ENCODE measurements at places on chromosomes 2 and 18. TPM values are rescaled to one million over a fixed set of nuclear protein-coding genes. Genes with fewer than 3 reads are reported as not detected.

Gene GALR1
- total RNA-seq, result 0.06 TPM

DNA sequence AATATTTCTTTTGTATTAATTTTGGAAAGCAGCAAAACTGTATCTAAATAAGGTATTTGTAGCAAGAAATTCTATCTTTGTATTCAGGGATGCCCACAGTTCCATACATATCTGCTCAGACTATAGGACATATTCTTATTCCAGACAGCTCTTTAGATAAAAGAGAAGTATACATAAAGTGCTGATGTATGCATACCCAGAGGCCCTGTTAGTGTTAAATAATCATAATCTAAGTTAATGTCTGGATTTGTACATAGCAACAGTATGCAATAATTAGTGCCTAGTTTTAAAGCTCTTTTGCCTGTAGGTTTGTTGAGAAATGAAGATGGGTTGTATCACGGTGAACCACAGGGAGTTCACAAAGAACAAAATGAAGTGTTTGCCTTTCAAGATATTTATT lies 428.0 kb upstream of the RGPD4 start:
- DNase-seq, result no peak

Gene DTNA
- total RNA-seq, result 23.5 TPM

Gene TLX2
- total RNA-seq, result 0.51 TPM

GRCh38 chr2:603869-604268 lies 73.3 kb downstream of the TMEM18 start:
- DNase-seq, result no peak

GRCh38 chr2:226661789-226662545 lies 137.7 kb downstream of the IRS1 start:
- DNase-seq, result no peak

DNA sequence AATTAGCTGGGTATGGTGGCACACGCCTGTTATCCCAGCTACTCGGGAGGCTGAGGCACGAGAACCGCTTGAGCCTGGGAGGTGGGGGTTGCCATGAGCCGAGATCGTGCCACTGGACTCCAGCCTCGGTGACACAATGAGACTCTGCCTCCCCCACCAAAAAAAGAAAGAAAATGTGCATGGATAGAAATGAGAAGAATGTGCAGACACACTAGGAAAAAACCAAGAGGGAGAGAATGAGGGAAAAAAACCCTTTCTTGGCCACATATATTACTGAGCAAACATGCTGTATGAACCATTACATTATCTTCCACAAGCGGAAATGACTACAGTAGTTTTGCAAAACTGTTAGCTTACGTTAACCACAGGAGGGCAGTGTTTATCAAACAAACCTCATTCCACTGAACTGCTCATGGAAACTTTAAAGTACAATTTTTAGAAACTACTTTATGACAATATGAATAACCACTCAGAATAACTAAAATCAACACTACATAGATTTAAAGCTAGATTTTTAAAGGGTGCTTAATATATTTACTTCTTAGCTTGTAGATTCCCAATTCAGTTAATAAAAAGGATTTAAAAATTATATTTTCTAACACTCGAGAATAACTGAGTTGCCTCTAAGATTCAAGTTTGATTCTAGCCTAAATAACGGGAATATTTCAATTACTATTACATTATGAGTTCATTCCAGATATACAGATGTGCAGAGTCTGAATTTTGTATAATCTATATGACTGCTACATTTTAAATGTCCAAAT lies 26.4 kb downstream of the ASXL2 start:
- DNase-seq, result no peak

GRCh38 chr2:24766609-24767008 lies 26.6 kb downstream of the PTRHD1 start:
- no peak for DNase-seq

Gene GDF7
- 0.73 TPM for total RNA-seq

Gene ALKAL2
- 3.0 TPM for total RNA-seq

DNA sequence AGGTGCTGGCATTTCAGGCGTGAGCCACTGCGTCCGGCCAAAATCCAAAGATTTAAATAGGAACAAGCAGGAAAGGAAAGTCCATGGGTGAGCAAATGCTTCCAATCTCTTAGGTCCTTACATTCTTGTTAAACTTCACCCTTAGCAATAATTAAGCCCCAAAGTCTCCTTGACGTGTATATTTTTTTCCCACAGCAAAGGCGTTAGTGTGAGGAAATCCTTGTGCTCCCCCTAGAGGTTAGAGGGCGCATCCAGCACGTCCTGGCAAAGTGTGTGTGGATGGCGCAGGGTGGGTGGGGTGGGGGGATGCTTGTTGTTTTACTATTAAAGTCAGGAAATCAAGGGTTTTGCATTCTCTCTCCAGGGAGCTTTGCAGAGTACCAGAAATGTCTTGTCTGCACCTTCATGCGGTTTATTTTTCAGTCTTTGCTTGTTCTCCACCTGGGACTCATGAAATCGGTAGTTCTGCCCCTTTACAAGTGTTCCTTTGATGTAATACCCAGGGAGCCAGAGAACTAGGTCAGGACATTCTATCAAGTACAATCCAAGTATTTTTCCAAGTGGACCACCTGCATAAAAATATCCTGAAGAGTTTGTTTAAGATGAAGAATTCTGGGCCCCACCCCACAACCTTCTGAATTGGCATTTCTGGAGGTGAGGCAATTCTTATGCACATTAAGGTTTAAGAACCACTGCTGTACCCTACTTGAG lies 22.2 kb upstream of the ITSN2 start:
- DNase-seq, result peak; percentile 70

GRCh38 chr2:46015671-46016070 lies 281.5 kb upstream of the EPAS1 start:
- no peak for DNase-seq

Gene CCDC68
- total RNA-seq, result 32.5 TPM

DNA sequence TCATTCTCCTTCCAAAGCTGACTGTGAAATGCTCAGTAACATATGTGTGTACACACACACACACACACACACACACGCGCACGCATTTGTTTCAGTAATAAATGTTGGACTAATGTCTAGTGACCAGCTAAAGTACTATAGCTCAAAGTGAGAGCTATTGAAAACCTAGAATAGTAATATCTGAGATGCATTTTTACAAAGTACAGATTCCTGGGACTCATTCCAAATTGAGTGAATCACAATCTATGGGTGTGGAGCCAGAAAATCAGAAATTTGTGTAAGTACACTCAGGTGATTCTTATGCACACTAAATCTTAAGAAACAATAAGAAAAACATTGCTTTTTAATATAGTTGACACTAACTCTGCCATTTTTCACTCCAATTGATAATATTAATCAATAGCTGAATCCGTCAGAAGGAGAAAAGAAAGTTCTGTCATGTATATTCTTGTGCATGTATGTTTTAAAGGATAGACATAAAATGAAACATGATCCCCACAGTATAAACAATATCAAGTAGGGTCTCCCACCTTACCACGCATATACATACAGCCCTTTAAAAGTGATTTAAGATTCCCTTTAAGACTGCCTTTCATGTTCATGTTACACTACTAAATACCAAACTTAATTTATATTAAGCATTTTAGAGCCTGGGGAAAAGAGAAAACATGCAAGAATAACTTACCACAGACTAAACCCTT lies 123.5 kb downstream of the ATAD2B start:
- DNase-seq, result peak; percentile 22

GRCh38 chr2:28361991-28362710 lies 30.5 kb upstream of the FOSL2 start:
- DNase-seq, result no peak

DNA sequence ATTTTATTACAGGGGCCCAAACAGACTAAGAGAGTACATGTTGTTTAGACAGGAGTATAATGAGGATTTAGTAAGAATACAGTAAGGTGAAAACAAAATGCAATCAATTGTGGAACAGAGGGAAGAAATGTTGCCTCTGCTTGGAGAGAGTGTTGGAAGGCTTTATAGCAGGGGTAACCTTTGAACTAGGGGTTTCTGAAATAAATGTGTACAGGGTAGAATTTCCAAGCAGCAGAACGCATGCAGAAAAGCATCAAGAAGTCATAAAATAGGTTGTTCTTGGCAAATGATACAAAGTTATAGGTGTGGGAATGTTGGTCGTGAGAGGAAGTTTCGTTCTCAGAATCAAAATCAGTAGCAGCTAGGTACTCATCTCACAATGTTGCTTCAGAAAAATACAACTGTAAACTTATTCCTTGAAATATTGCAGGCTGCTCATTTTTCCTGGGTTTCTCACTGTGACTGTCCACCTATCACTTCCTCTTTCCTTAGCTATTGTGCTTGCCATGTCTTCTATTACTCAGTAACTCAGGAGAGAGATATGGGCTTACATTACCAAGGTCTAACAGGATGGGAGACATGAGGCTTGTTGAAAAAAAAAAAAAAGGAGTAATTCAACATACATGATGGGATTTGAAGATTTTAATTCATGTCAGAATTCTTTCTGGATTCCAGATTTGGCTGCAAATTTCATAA lies 17.1 kb upstream of the HNMT start:
- DNase-seq, result no peak

Gene ANKRD53
- total RNA-seq, result 0.23 TPM

GRCh38 chr2:8645176-8645831 lies 36.6 kb upstream of the ID2 start:
- no peak for DNase-seq

GRCh38 chr18:60413944-60414547 lies 41.5 kb upstream of the MC4R start:
- no peak for DNase-seq

Gene RUFY4
- not detected for total RNA-seq

- no peak for DNase-seq
Observed at GRCh38 chr18:78090584-78090983, 840.9 kb downstream of the GALR1 start.

Gene ASXL3
- 8.5 TPM for total RNA-seq

GRCh38 chr18:11991021-11991795 lies 9.9 kb downstream of the IMPA2 start:
- peak; percentile 38 for DNase-seq

- no peak for DNase-seq
Observed at GRCh38 chr2:160380000-160380570, 113.5 kb downstream of the RBMS1 start.

Gene SLC9A4
- 0.32 TPM for total RNA-seq

DNA sequence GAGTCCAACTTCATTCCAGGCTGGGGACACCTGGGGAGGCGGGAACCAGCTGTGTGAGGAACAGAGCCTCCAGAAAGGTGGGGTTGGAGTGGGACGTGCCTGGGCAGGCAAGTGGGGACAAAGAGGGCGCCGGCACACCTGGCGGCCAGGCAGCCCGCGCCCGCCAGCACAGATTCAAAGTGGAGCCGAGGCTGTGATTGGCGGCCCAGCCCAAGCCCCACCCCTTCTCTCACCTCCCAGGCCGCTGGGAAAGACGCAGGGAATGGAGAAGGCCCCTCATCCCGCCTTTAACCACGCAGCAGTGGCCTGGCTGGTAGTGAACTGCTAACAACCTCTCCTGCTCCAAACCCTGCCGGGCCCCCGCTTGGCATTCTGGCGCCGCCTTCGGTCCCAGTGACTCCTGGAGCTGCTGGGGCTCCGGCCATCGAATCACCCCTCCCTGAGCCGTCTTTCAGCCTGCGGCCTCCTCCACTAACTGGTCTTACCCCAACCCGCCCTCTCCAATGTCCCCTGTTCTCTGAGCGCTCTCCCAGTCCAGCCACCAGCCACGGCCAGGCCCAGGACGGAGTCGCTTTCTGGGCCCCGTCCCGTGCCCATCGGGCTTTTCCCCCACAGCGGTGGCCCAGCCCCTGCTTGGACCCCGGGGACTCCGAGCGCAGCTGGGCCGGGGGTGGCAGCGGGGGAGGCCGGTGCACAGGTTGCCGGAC lies 27.9 kb upstream of the PTMA start:
- DNase-seq, result peak; percentile 72

- no peak for DNase-seq
Observed at GRCh38 chr2:75459565-75460310, 101.0 kb downstream of the EVA1A start.

Gene FOXI3
- total RNA-seq, result not detected

- DNase-seq, result peak; percentile 99
Observed at GRCh38 chr18:9102508-9103375, at the start of gene NDUFV2. NDUFV2 (plus strand) TSS chr18:9102699; CDS start chr18:9102744, 45 bp downstream.

Gene TMEM163
- total RNA-seq, result 0.60 TPM

Gene PLA2R1
- total RNA-seq, result 8.0 TPM

Gene PDE11A
- total RNA-seq, result 3.2 TPM

- DNase-seq, result no peak
Observed at GRCh38 chr2:16429431-16430145, 236.0 kb downstream of the CYRIA start.
